Hippocampal formation (tissue), 2 donors: ENCODE measurements at places on chromosomes 5 and 9.

GRCh38 chr5:67465537-67466207 lies 269.1 kb upstream of the CD180 start:
- DNase-seq, result no peak

- DNase-seq, result no peak
Measured at GRCh38 chr5:87912419-87912818, 356.2 kb downstream of the TMEM161B start.

GRCh38 chr9:130940693-130941576 lies 1.9 kb upstream of the FIBCD1 start:
- no peak for DNase-seq

DNA sequence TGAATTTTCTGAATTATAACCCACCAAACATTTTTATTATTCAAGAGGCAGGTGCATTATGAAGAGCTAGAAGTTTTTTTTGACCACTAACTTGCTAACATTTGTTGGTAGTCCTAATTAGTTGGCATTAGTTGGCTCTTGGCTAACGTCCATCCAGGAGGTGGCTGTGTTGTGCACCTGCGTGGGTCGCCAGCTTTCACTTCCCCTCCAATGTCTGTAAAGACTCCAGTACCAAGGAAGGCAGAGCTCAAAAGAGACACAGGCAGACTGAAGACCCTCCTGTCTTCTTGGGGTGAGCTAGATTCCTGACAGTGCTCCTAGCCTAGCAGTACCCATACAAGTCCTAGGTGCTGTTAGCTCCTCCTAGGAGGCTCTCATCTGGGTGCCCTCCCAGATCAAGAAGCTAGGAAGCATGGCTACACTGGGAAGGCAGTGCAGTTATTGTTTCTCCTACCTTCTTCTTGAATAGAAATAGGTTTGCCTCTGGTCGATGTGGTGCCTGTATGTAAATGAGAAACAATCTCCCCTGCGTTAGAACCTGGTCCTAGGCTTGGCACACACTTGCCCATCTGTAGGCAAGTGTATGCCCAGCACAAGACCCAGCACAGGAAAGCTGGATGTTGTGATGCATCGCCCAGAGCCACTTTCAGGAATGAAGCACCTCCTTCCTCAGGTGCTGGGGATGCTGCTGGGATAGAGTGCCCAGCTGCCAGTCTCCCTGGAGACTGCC lies 190.9 kb downstream of the ICE1 start:
- no peak for DNase-seq

DNA sequence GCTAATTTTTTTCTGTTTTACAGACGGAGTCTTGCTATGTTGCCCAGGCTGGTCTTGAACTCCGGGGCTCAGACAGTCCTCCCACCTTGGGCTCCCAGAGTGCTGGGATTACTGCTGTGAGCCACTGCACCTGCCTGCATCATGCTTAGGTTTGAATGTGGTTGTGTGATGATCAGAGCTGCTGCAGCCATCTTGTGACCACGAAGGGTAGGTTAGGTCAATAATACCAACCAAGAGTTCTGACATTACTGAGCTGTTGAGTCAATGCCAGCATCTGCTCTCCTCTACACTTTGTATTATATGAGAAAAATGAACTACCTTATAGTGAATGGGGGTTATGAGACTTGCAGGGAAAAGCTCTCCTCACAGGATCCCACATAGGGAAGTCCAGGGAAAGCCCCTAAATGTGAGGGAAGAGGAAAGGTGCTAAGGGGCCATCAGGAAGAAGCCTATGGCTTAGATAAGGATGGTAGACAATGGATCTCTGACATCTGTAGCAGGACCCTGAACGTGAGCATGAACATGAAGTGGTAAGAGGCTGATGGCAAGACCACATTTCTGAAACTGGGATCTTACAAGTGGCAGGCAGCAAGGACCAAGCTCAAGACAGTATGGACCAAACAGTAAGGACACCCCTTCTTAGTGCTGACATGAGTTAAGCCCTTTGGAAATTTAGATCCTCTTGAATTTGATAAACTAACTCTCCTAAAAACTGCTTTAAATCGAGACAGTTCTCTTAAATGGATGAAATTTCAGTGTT lies 75.7 kb upstream of the ZNF169 start:
- no peak for DNase-seq

DNA sequence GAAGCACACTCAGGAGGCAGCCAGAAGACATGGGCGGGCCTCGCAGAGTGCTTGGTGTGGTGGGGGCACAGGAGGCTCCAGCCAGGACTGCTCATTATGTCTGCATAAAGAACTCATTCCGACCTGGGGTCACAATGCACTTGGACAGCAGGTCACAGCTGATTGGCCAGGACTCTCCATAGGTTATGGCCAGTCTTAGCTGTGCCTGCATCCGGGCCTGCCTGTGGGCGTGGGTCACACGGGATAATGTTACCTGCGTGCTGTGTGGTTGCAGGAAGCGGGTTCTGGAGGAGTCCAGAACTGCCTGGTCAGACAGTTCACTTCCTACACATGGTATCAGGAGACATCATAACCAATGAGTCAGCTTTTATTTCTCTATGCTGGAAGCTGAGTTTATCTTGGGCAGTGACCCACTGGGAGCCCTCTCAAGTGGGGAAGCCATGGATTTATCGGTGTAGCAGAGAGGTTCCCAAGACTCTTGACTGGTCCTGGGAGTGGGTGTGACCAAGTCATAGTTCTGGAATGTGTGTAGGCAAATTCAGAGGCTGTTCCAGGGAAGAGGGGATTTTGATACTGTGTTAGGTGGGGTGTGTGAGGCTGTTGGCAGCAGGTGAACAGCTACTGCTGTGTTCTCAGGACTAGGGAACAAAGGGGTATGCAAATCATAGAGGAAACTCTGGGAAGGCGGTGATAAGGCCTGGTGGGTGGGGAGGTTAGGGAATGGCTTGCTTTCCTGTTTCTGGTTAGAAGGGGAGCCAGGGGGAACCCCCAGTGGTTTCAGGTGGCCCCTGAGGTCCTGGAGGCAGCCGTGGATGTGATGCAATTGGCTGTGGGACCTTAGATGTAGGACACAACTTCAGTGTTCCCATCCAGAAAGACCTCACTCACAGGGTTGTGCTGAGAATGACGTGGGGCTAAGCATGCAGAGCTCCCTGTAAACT lies 51.3 kb downstream of the ARHGEF37 start:
- DNase-seq, result no peak

- no peak for DNase-seq
Measured at GRCh38 chr9:70551801-70552200, 137.3 kb upstream of the KLF9 start.

GRCh38 chr9:132809677-132810271 lies 68.3 kb downstream of the AK8 start:
- DNase-seq, result no peak

GRCh38 chr9:95772320-95773052 lies 103.0 kb upstream of the ERCC6L2 start:
- no peak for DNase-seq

DNA sequence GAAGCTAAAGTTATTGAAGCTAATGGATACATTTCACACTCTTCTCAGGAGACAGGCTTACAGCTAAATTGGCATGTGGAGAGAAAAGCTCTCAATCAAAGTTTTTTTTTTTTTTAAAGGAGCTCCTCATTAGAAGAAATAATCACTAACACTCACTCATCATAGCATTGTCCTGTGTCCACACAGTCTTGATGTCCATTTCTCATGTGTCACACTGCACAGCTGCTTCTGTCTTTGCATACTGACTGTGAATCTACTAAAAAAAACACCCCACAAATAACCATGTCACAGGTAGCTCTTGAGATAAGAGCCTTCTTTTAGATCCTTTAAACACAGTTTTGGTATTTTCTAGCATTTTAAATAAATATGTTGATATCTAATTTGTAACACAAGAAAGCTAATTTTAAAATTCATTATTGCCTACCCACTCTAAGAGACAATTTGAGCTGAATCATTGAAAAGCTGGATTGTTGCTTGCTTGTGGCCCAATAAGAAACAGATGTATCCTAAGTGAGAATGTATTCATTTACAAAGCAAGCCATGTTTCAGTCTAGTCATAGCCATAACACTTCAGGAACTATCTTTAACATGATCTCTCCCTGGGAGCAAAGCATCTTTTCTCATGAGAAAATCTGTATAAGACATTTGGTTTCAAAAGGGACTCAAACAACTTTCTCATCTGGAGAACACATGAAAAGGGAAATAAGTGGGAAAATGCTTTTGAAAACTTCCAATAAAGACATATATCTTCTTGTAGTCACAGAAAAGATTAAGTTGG lies 48.1 kb upstream of the PCSK1 start:
- DNase-seq, result no peak

DNA sequence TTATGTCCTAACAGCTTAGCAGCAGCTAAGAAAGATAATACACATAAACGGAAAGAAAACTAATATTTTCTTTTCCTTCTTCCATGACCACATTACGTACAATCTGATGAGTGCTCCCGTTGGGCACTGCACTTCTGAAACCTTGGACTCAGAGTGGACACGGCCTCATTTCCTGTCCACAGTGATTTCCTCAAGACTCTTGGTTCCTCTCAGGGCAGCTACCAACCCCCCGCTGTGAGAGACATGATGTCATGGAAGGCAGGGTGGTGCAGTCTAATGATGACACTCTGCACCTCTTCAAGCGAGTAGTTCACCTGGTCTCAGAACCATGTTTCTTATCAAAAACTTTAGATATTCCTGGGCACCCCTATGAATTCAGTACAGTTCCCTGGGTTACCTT lies 68.7 kb upstream of the CTSL start:
- no peak for DNase-seq

DNA sequence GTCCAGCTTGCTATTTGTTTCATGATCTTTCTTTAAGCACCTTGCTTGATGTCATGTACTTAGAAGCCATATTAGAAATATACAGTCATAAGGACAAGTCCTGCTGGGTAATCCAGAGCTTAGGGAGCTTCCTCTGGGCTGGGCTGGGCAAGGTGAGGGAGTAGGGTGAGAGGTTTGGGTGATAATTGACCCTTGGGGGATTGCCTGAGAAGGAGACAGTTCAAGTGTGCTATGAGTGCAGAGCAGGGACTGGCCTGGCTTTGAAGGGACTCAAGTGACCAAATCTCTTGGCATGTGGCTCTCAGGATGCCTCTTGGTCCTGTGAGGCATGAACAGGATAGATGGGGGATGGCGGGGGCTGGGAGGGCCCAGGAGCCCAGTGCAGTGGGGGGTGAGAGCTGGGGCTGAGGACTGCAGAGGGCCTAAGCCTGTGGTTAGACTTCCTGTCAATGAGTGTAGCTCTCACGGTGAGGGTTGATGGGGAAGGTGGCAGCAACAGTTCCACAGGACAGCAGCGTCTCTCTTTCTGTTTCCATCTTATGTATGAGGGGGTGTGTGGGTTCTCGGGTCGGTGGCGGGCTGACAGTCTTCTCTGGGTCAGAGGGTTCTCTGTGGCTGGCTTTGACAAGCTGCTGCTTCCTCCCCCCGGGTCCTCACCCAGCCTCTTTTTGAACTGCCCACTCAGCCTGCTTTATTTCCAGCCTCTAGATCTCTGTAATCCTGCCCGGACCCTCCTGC lies 53.5 kb downstream of the RGS3 start:
- no peak for DNase-seq

- DNase-seq, result peak; percentile 80
Measured at GRCh38 chr5:68534131-68534940, 318.8 kb downstream of the PIK3R1 start.

DNA sequence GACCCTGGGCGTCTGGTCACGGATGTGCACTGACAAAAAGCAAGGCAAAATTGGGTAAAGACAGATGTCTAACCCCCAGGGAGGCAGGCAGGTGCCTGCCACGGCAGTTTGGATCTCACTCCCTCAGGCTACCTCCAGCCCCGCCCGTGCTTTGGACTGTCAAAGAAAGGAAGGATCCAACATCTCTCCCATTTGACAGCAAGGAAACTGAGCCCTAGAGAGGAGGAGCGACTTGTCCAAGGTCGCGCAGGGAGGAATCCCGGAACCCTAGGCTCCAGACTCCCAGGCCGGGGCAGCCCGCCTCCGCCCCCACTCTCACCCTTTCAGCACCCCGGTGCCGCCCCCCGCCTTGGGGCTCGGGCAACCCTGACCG lies 376 bp downstream of the GOLGA1 start:
- no peak for DNase-seq

DNA sequence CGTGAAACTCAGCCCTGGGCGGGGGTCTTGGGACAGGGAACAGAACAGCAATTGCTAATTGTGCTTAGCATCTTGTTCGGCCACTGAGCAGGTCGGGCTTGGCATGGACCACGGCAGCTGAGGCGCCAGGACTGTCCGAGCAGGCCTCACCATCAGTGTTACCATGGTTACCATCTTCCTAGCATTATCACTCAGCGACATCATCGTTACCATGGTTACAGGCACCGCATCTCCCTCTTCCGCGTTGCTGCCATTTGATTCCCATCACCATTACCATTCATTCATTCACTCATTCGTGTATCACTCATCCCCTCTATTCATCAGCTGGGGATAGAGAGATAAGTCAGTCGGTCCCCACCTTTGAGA lies 81.0 kb upstream of the ZBTB43 start:
- DNase-seq, result no peak

DNA sequence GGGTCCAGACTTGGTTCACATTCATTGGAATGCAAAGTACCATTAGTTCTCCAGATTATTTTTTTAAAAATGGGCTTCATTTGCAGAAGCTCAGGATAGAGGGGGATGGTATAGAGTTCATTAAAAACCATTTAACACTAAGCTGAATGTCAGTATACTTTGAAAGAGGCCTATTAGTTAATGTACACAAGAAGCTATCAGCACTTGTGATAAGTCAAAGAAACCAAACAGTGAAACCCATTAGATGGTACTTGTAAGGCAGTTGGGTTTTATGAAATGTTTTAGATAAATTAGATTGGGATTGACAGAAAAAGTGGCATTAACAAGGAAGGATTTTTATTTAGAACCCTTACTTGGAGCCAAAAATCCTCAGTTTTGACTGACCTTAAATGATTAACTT lies 229.2 kb upstream of the MPDZ start:
- DNase-seq, result no peak

GRCh38 chr9:125540497-125540896 lies 166.5 kb downstream of the MAPKAP1 start:
- no peak for DNase-seq

GRCh38 chr9:17011880-17012279 lies 123.0 kb upstream of the CNTLN start:
- DNase-seq, result no peak

DNA sequence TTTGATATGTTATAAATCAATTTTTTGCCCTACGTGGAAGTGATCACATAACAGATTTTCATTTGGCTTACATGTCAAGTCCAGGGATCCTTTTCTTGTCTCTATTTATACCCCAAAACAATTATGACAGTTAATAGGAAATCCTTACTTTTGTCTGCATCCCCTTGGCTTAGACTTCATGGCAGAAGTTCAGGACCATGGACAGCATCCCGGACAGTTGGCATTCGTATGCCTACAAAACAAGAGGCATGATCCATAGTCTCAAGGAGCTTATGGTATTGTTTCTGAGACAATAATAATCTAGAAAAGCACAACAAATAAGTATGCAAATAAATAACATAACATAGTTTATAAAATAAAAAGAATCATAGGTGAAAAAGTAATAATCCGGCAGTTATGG lies 214.3 kb upstream of the GRIA1 start:
- no peak for DNase-seq

- DNase-seq, result no peak
Measured at GRCh38 chr9:68961587-68961986, 52.3 kb downstream of the PRKACG start.

DNA sequence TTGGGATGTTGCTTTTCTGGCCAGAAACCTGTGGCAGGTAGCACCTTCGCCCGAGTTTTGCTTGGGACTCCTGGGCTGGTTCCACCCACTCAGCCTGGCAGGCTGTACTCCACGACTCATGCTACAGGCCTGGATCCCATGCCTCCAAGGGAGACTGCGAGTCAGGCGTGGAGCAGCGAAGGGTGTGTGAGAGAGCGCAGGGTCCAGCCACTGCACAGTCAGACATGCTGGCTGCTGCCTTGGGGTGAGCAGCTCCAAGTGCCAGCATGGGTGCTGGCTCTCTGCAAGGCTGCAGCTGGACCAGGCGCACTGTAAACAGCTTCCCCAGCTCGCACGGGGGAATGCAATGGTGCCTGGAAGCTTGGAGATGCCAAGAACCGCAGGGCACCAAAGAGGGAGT lies 249.6 kb upstream of the EDIL3 start:
- DNase-seq, result no peak
